Mesothelial cell of epicardium (in vitro differentiated cells): ENCODE measurements at places on chromosomes 16 and 17. TPM values are rescaled to one million over a fixed set of nuclear protein-coding genes. Genes with fewer than 3 reads are reported as not detected.
A peak's percentile ranks its signal among the peaks of the same experiment; 100 is the strongest.

DNA sequence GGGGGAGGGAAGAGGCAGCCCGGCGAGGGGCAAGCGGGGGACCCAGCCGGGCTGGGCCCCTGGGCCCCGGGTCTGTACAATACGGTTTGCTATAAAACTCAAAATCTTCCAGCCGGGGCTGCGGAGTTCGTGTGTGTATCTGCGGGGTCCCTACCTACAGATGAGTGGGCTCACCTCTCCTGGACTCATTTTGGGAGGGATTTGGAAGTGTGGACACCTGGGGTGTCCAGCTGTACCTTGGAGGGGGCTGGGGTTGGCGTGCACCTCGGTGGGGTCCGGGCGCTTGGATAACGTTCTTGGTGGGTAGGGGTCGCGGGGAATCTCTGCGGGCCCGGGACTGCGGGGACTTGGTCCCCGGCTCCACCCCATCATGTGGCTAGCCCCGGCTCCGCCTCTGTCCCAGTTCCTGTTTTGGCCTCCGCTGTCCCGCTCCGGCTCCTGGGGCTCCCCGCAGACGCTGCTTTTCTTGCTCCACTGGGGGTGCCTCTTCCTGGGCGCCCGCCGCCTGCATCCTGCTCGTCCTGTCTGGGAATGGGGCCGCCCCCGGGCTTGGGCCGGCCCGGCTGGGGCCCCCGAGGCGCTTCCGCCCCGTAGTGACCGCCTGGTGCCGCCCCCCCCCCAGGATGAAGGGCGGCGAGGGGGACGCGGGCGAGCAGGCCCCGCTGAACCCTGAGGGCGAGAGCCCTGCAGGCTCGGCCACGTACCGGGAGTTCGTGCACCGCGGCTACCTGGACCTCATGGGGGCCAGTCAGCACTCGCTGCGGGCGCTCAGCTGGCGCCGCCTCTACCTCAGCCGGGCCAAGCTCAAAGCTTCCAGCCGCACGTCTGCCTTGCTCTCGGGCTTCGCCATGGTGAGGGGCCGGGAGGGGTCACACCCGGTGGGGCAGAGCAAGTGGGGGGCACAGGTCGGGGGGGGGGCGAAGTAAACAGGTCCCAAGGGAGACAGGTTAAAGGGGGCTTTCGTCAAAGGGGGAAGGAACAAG, at the start of gene ORAI3:
Gene ORAI3 (plus strand): TSS at position 402 of the 983 bp plus-strand sequence. CDS start 222 bp downstream, at position 624.
- DNase-seq = no peak

GRCh38 chr16:30750876-30751465, 2.7 kb downstream of the PHKG2 start:
- DNase-seq = no peak

- no peak for DNase-seq
Observed at GRCh38 chr16:15887283-15887682, 1.1 kb downstream of the CEP20 start.

- no peak for DNase-seq
Observed at GRCh38 chr16:57937861-57938260, 33.1 kb downstream of the CNGB1 start.

GRCh38 chr17:79082311-79083190, 7.9 kb downstream of the ENGASE start:
- DNase-seq = no peak

DNA sequence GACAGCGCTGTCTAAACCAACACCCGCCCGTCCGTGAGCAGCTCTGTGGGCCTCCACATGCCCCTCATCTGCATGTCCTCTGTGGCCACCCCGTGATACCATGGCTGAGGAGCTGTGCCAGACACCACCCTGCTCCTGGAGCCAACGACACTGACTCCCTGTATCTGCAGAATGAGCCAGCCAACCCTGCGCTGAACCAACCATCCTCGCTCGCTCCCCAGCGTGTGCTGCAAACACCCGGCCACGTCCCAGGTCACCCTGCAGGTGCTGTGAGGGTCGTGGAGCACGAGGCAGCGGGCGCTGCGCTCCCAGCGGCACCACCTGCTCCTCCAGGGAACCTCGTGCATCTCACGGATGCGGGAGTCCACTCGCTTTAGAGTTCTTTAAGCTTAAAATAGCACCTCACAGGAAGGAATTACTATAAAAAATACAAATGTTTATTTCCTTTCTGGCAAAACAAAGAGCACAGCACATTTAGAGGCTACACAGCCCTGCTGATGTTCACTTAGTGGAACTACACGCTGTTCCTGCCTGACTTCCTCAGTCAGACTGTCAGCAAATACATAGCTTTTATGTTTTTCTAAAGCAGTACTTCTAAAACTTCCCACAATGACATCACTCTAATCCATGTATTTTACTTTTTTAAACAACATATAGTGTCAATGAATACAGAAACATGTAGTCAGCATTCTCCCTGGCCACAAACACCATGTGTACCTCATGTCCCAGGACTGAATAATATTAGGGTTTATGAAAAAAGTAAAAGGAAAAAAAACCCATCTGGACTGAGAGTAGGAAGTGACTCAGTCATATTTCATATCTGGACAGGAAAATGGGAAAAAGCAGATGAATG, 43.5 kb downstream of the MAP1LC3B start:
- DNase-seq = no peak

GRCh38 chr16:30659507-30660423, 1.5 kb downstream of the FBRS start:
- DNase-seq = peak; percentile 61

DNA sequence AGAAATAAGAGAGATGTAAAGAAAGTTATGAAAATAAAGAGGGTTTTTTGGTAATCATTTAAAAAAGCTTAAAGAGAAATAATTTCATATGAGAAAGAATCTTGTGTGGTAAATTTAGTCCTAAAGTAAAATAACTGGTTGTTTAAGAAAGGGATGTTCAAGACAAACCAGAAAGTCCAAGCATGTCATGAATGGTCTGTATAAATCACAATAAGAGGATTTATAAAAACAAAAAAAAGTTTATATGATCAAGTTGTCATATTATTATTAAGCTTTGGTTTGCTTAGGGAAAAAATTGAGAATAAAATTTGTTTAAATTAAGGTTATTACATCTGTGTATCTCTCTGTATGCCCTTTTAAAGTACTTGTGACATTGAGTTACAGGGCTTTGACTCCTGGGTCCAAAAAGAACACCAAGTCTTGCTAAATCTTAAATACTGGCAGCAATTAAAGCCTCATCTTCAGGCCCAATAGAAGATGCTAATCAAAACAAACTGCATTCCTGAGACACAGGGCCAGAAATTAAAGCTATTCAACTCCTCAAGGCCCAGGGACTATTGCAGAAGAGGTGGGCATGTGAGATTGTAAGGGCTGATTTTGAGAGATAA, 15.6 kb upstream of the TRIM25 start:
- no peak for DNase-seq

GRCh38 chr17:8332128-8332527, 7.5 kb upstream of the ODF4 start:
- no peak for DNase-seq

DNA sequence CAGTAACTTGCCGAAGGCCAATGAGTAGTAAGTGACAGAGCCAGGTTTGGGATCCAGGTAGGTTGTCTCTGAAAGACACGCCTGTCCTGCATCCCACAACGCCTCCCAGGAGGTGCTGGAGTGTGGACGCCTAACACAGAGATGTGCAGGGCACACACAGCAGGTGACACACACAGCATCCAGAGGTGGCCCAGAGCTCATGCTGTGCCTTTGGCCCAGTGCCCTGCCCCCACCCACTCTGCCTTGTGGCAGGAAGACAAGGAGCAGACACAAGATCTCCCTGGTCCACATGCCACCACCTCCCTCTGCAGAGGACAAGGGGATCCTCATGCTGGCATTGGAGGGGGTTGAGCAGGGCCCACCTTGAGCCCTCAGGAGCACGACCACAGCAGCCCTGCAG, 14.7 kb upstream of the STH start:
- DNase-seq = no peak

- no peak for DNase-seq
Observed at GRCh38 chr17:77772461-77772897, 186.0 kb upstream of the TNRC6C start.

DNA sequence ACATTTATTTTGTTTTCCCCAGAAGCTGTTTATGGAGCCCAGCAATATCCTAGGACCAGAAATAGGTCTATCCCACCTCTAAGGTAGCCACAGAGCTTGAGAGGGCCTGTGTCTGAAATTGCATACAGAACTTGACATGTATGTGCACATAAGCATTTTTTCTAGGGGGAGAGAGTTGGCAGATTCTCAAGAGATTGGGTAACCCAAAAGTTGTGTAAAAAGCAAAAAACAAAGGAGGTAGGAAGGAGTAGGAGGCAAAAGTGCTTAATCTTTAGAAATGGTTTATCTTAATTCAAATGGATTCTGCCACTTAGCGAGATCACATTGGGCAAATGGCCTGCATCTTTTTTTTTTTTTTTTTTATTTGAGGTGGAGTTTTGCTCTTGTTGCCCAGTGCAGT, 3.5 kb downstream of the PLK1 start:
- no peak for DNase-seq

GRCh38 chr17:29557085-29557738, 9.6 kb downstream of the ABHD15 start:
- DNase-seq = no peak

DNA sequence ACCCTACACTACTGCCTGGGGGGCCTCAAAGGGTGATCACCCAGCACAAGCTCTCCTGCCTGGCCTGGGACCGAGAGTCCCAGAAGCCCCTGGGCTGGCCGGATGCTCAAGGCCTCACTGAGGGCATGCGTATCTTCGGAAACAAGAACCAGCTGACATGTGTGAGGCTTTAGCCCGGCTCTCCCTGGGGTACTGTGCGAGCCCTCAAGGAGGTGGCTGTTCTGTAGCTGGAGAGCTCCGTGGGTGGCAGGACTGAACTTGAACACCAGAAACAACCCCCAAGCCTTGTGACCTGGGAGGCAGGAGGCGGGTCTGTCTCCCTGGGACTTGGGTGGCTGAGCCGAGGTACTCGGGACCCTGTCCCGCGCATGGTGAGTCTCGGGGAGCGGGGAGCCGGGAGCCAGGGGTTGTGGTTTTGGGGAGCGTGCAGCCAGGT, 7.0 kb downstream of the DPEP1 start:
- no peak for DNase-seq

DNA sequence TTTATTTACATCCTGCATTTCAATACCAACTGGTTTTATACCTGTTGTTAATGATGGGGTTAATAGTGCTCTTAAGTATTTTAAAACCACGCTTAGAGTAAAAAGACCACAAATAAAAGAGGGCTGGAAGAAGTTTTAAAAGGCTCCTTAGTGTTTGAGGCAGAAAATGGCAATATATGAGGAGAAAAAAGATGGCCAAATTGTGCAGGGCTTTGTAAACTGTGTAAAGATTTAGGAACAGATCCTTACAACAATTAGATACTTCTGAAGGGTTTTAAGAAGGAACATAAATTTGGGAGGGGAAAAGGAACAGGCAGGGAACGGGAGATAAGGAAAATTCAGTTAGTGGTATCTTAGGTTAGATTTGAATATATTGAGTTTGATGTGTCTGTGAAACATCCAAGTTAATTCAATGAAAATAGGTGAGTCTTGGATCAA, 12.7 kb downstream of the CDC27 start:
- no peak for DNase-seq

- no peak for DNase-seq
Observed at GRCh38 chr16:47731252-47731651, 270.1 kb downstream of the PHKB start.

- DNase-seq = peak; percentile 40
Observed at GRCh38 chr17:73952082-73952479, 251.4 kb upstream of the RPL38 start.

- DNase-seq = no peak
Observed at GRCh38 chr16:24645739-24646645, 83.5 kb upstream of the TNRC6A start.

DNA sequence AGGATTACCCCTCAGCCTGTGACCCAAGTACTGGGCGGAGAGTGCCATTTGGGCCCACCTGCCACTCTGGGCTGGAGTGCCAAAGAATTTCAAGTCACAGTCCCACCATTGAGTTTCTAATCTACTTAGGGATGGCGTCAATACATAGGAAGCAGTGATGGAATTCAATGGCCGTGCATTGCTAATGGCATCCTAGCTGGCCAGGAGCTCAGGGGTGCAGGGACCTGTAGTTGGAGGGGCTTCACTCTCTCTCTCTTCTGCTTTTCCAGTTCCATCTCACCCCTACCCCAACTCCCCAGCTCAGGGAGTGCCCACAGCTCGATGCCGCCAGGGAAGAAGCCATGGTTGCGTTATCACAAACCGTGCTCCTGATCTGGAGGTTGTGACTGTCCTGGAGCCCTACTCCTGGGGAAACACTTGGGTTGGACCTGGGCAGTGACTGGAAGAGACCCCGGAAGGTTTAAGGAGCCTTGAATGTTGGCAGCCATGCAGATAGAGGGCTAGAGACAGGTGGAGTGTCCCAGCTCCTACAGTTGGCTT, 2.4 kb downstream of the MMP15 start:
- DNase-seq = no peak

- no peak for DNase-seq
Observed at GRCh38 chr16:70676675-70677498, 9.0 kb downstream of the MTSS2 start.

DNA sequence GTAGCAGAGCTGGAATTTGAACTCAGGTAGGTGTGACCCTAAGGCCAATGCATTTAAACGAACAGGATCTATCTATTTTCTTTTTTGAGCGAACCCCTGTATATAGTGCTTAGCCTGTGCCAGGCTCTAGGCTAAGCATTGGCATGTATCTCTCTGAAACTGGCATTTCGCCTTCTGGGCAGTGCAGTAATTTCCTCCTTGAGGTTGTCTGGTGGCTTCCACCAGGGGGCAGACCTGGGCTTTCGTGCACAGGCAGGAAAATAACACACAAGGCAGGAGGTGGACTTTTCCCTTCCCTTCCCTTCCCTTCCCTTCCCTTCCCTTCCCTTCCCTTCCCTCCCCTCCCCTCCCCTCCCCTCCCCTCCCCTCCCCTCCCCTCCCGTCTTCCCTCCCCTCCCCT, 34.4 kb upstream of the PRKCB start:
- DNase-seq = peak; percentile 31

The KRT39 gene
- not detected in 3 replicates for total RNA-seq

The PIP4K2B gene
- total RNA-seq = 73.5 to 81.1 TPM (median 76.0 TPM) in 3 replicates

The KRTAP16-1 gene
- not detected in 3 replicates for total RNA-seq

The CES3 gene
- 4.8 to 5.4 TPM (median 5.1 TPM) in 3 replicates for total RNA-seq

The SPECC1 gene
- 35.6 to 37.7 TPM (median 36.8 TPM) in 3 replicates for total RNA-seq

The MFSD6L gene
- 3.0 to 4.4 TPM (median 4.0 TPM) in 3 replicates for total RNA-seq

The CCDC200 gene
- not detected in 3 replicates for total RNA-seq

The TBC1D3G gene
- total RNA-seq = not detected in 3 replicates

The CD300LB gene
- not detected in 3 replicates for total RNA-seq

The OR2C1 gene
- 0.35 to 0.63 TPM (median 0.47 TPM) in 3 replicates for total RNA-seq

The TOX3 gene
- total RNA-seq = 5.3 to 7.0 TPM (median 6.8 TPM) in 3 replicates

The PRRT2 gene
- total RNA-seq = 24.6 to 25.5 TPM (median 24.7 TPM) in 3 replicates

The GDPD1 gene
- total RNA-seq = 7.6 to 9.1 TPM (median 7.8 TPM) in 3 replicates

The NUBP1 gene
- 18.1 to 23.0 TPM (median 20.5 TPM) in 3 replicates for total RNA-seq

The CHST5 gene
- total RNA-seq = 0.40 to 0.50 TPM (median 0.49 TPM) in 3 replicates

The ADGRG1 gene
- 65.8 to 67.1 TPM (median 66.9 TPM) in 3 replicates for total RNA-seq

The KRT33A gene
- not detected in 3 replicates for total RNA-seq
